ENCODE measurements at places on chromosomes 1 and 21. TPM values are rescaled to one million over a fixed set of nuclear protein-coding genes. Genes with fewer than 3 reads are reported as not detected.
A peak's percentile ranks its signal among the peaks of the same experiment; 100 is the strongest.

DNA sequence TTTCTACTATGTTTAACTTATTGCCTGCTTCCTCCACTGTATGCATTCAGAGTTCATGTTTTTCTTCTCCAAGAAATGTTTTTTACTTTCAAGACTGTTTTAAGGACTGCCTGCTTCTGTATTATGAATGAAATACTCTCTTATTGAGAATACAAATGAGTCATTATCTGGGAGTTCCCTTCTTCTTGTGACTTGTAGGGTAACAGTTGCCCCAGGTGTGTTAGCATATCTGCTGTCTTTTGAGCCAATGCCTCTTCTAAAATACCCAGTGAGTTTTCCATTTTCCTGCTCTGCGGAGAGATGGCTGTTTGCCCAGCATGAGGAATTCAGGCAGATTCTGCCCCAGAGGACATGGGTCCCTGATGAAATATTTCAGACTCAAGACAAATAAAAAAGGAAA, 34.1 kb upstream of the ST6GALNAC5 start:
- H3K27ac ChIP-seq = no peak overlapping the region
- no peak for DNase-seq
- H3K27me3 ChIP-seq = no peaks in the 10 kb centered on the region
- no peaks in the 10 kb centered on the region for H3K36me3 ChIP-seq
- H3K4me3 ChIP-seq = no peak overlapping the region
- H3K4me1 ChIP-seq = no peaks in the 10 kb centered on the region

GRCh38 chr1:109631513-109632505, 12.2 kb downstream of the AMPD2 start:
- H3K4me3 ChIP-seq = no peak overlapping the region
- peaks cover 26% of the 10 kb centered on the region for H3K36me3 ChIP-seq
- no peaks in the 10 kb centered on the region for H3K4me1 ChIP-seq
- no peak for DNase-seq
- H3K27ac ChIP-seq = no peak overlapping the region

GRCh38 chr1:64965366-64966157, 787 bp downstream of the JAK1 start:
- H3K4me3 ChIP-seq = peak overlapping the region; percentile 96
- peak; percentile 38 for DNase-seq
- H3K27me3 ChIP-seq = peaks cover 8% of the 10 kb centered on the region

FCAMR gene
- total RNA-seq = not detected

GRCh38 chr1:7432900-7433380, 338.2 kb upstream of the VAMP3 start:
- no peaks in the 10 kb centered on the region for H3K36me3 ChIP-seq
- DNase-seq = no peak
- H3K4me3 ChIP-seq = no peak overlapping the region
- H3K27ac ChIP-seq = no peak overlapping the region
- H3K4me1 ChIP-seq = peaks cover 11% of the 10 kb centered on the region

DNA sequence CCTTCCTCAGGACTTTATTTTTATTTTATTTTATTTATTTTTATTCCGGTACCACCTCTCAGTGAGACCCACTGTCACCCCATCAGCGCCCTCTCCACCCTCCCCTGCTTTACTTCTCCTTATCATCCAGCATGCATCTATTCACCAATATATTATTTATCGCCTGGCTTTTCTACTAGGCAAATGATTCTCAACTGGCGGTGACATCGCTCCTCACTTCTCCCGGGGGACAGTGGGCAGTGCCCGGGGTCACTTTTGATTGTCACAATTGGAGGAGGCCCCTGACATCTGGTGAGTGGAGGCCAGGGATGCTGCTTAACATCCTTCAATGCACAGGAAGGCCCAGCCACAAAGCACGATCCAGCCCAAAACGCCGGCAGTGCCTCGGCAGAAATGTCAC, 138.7 kb downstream of the ETS2 start:
- H3K4me3 ChIP-seq = no peak overlapping the region
- no peak overlapping the region for H3K27ac ChIP-seq

SPAG17 gene
- total RNA-seq = 9.5 TPM

DNA sequence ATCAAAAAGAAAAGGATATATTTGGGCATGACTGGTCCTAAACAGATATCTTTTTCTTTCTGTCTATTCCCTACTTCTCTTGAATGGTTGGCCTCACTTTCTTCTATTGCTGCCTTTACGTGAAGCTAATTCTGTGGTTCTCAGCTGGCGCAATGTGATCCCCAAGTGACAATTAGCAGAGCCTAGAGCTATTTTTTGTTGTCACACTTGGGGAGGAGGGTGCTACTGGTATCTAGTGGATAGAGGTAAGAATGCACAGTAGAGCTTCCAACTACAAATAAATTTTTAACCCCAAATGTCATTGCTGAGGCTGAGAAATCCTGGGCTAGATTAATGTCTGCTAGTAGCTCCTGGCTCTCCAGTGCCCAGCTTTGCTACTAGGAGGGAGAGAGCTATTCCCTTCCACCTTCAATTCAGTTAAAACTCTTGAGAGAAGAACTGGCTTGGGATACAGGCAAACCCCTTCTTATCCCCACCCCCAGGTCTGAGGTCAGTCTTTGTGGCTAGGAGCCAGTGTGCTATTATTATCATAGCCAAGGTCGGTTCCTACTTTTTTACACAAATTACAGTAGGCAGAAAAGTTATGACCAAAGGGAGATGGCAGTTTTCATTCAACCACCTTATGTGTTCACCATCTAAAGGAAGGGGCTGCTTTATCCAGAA, 102.1 kb downstream of the SNX7 start:
- peaks cover 2% of the 10 kb centered on the region for H3K27me3 ChIP-seq
- DNase-seq = no peak
- no peaks in the 10 kb centered on the region for H3K4me1 ChIP-seq
- H3K4me3 ChIP-seq = no peak overlapping the region
- H3K36me3 ChIP-seq = no peaks in the 10 kb centered on the region
- no peak overlapping the region for H3K27ac ChIP-seq

DNA sequence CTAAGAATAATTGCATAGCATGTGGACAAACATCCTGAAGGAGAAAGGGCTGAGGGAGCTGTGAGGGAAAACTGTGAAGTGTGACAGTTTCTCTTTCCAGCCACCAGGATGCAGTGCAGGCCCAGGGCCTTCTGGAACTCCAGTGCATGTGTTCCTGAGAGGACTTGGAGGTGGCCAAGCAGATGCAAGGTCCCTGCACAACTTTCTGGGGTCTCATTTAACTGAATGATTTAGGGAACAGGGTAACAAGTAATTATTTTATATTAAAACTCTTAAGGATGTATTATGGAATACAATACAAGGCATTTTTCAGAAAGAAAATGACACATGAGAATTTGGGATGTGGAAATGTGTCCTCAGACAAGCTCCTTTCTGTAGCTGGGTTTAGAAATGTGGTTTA, 61.2 kb upstream of the MCOLN3 start:
- DNase-seq = peak; percentile 61
- no peaks in the 10 kb centered on the region for H3K4me1 ChIP-seq
- H3K27me3 ChIP-seq = no peaks in the 10 kb centered on the region
- H3K27ac ChIP-seq = no peak overlapping the region
- H3K36me3 ChIP-seq = no peaks in the 10 kb centered on the region
- no peak overlapping the region for H3K4me3 ChIP-seq

GRCh38 chr1:100597784-100598183, 59.8 kb downstream of the GPR88 start:
- no peaks in the 10 kb centered on the region for H3K36me3 ChIP-seq
- no peaks in the 10 kb centered on the region for H3K27me3 ChIP-seq
- no peak overlapping the region for H3K4me3 ChIP-seq
- H3K4me1 ChIP-seq = no peaks in the 10 kb centered on the region
- no peak for DNase-seq
- no peak overlapping the region for H3K27ac ChIP-seq

DNA sequence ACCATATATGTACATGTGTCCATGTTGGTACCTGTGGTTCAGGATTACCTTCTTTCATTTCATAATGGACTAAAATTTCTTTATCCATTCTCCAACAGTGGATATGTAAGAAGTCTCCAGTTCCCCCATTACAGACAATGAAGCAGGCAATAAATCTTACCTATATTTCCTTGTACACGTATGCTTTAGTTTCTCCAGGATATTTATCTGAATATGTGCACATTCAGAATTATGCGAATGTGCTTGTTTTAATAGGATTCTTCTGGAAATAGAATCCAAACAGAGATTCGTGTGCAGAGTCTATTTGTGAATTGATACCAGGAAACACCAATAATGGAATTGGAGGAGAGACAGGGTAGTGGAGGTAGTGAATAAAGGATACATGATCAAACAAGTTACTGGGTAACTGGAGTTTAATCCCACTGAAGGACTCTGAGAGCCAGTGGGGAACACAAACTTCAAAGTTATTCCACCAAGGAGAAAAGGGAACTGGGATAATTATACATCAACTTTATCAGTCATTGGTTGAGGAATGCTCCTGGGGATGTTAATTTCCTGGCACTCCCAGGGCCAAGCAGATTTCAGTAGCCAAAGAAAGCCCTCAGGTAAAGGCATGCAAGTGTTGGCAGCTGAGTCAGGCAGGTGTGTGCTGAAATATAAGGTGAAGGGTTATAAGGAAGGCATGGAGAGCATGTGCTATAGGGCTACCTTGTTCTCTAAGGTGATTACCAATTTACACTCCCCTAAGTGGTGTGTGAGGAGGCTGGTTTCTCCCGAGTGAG, 374.9 kb upstream of the PBX1 start:
- no peaks in the 10 kb centered on the region for H3K4me1 ChIP-seq
- no peak overlapping the region for H3K4me3 ChIP-seq
- no peak for DNase-seq
- no peaks in the 10 kb centered on the region for H3K27me3 ChIP-seq
- H3K27ac ChIP-seq = no peak overlapping the region

- DNase-seq = no peak
- no peaks in the 10 kb centered on the region for H3K27me3 ChIP-seq
- H3K4me1 ChIP-seq = no peaks in the 10 kb centered on the region
- no peak overlapping the region for H3K4me3 ChIP-seq
- no peaks in the 10 kb centered on the region for H3K36me3 ChIP-seq
These were observed 76.7 kb upstream of the RUNX3 start for GRCh38 chr1:25006770-25007169.

GRCh38 chr1:91098299-91098906, 76.6 kb upstream of the ZNF644 start:
- H3K27me3 ChIP-seq = no peaks in the 10 kb centered on the region
- H3K36me3 ChIP-seq = no peaks in the 10 kb centered on the region
- DNase-seq = no peak
- no peak overlapping the region for H3K27ac ChIP-seq
- H3K4me1 ChIP-seq = peaks cover 9% of the 10 kb centered on the region

DNA sequence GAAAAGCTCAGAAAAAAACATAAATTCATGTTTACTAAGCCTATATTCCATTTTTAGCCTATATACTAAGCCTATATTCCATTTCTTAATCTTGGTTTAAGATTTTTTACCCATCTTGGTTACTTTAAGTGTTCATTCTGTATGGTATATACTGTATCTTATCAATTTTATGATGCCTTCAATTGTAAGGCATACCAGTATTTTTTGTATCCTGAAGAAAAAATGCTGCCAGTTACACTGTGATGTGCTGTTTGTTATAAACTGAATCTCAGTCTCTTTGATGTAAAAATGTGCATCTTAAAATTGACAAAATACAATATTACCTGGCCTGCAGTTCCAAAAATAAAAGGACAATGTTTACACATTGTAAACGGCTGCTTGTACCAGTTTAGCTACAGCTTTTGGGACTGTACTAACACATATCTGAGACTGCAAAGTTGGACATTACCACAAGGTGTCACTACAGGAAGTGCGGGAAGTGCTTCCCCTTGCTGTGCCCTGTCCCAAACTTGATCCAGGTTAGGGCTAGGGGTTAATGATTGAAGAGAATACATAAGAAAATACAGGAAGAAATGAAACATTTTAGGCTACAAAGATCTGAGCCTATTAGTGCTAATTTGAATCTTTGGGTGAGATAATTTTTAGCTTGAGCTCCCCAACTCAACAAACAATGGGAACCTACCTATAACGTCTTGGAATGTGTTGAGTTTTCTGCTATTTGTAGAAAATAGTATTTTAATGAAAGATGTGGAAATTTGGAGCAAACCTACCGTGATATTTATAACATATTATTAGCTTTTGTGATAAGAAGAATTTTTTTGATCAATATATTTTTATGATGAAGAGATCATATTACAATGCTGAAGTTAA, 108.9 kb downstream of the LBR start:
- H3K27ac ChIP-seq = no peak overlapping the region
- H3K4me3 ChIP-seq = no peak overlapping the region
- no peaks in the 10 kb centered on the region for H3K36me3 ChIP-seq
- no peaks in the 10 kb centered on the region for H3K27me3 ChIP-seq
- no peaks in the 10 kb centered on the region for H3K4me1 ChIP-seq

- H3K4me1 ChIP-seq = no peaks in the 10 kb centered on the region
- DNase-seq = no peak
- no peaks in the 10 kb centered on the region for H3K27me3 ChIP-seq
- no peak overlapping the region for H3K4me3 ChIP-seq
- H3K27ac ChIP-seq = no peak overlapping the region
These were observed 112.1 kb upstream of the NEGR1 start for GRCh38 chr1:72394457-72394856.

PPOX gene
- total RNA-seq = 39.0 TPM

DNA sequence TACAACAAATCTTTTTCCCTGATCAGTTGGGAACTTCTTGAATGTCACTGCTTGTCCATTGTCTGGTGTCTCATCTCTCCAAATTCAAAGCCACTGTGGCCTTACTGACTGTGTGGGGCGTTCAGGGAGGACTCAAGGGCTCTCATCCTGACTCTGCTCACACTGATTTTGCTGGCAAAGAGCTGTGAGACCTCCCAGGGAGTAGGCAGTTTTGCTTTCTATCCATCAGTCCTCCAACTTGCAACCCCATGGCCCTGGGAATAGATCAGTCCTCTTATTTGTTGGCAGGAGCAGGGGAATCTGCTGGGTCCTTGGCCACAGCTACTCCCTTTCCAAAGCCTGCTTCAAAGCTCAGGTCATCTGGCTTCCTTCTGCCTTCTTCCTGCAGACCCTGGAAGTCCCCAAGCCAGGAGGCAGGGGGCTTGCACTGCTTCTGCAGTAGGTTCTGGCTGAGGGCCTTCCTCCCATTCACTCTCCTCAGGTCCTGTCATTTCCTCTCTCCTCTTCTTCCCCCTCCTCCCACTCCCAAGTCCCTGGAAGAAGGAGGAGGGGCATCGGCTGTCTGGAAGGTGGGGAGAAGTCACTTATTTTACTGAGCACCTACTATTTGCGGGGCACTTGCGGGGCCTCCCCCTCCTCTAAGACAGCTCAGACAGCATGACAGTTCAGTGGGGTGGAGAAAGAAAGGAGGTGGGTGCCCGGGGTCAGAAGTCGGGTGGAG, 876 bp upstream of the NAV1 start:
- peak overlapping the region; percentile 91 for H3K4me3 ChIP-seq
- peak overlapping the region; percentile 78 for H3K27ac ChIP-seq
- H3K36me3 ChIP-seq = peaks cover 4% of the 10 kb centered on the region
- DNase-seq = peak; percentile 39
- H3K4me1 ChIP-seq = peaks cover 43% of the 10 kb centered on the region

DNA sequence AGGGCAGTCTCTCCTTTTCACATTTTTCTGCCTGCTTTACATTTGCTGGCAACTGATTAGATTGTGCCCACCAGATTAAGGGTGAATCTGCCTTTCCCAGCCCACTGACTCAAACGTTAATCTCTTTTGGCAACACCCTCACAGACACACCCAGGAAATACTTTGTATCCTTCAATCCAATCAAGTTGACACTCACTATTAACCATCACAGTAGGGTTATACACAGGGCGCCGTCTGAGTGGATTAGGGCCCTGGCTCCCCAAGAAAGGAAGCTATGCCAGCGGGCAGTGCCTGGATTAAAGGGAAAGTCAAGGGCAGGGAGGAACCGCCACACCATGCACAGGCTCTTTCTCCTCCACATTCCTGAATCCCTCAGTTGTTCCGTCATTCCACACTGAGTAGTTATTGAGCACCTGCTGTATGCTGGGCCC, 56.2 kb downstream of the EVA1C start:
- H3K4me1 ChIP-seq = peaks cover 2% of the 10 kb centered on the region
- no peak overlapping the region for H3K27ac ChIP-seq
- no peaks in the 10 kb centered on the region for H3K36me3 ChIP-seq
- H3K27me3 ChIP-seq = peaks cover 2% of the 10 kb centered on the region
- DNase-seq = no peak
- H3K4me3 ChIP-seq = no peak overlapping the region

Measured in endothelial cell (in vitro differentiated cells).